HCT116 (cell line): ENCODE measurements at places on chromosomes 16 and 17.

GRCh38 chr17:61414141-61414935 is 14.7 kb downstream of the TBX2 start:
- no peak for DNase-seq

GRCh38 chr17:20314834-20315233 is 152.5 kb downstream of the LGALS9B start:
- DNase-seq = no peak

GRCh38 chr17:2282297-2282873 is 21.2 kb downstream of the SMG6 start:
- DNase-seq = peak; percentile 18

- no peak for DNase-seq
Observed at GRCh38 chr17:2089021-2089422, 34.1 kb downstream of the HIC1 start.

DNA sequence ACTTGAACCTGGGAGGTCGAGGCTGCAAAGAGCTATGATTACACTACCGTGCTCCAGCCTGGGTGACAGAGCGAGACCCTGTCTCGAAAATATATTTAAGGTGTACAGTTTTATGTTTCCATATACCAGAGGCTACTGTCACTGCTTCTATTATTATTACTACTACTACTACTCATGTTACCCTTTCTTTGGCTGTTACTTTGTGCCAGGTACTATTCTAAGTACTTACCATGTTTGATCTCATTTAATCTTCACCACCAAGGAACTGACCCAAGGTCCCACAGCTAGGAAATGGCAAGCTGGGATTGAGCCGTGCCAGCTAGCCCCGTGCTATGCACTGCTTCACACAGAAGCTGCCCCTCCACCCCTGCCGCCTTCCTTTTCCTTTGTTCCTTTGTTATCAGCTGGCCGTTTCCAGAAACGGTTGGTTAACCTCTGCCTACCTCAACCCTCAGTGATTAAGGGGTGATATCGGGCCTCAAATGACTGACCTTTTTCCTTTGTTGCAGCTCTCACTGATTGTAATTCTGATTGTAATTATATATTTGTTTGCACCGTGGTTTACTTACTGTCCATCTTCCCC is 78.4 kb downstream of the ABCC1 start:
- no peak for DNase-seq

DNA sequence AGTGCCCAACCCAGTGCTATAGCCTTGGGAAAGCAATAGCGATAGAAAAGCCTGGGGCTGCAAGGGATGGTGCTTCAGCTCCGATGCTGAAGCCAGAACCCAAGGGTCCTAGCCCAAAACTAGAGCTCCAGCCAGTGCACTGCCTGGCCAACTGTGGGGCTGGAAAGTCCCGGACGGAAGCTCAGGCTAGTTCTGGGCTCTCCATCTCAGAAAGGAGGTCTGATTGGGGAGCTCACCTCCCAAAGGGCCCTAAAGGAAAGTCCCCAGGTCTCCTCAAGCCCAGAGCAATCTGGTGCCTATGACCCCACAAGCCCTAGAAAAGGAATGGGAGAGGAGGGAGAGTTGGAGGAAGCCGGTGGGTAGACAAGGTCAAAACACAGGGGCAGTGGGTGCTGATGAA is 2.0 kb upstream of the ABCC3 start:
- DNase-seq = no peak

GRCh38 chr16:31082368-31083045 is 6.2 kb downstream of the PRSS53 start:
- DNase-seq = no peak

DNA sequence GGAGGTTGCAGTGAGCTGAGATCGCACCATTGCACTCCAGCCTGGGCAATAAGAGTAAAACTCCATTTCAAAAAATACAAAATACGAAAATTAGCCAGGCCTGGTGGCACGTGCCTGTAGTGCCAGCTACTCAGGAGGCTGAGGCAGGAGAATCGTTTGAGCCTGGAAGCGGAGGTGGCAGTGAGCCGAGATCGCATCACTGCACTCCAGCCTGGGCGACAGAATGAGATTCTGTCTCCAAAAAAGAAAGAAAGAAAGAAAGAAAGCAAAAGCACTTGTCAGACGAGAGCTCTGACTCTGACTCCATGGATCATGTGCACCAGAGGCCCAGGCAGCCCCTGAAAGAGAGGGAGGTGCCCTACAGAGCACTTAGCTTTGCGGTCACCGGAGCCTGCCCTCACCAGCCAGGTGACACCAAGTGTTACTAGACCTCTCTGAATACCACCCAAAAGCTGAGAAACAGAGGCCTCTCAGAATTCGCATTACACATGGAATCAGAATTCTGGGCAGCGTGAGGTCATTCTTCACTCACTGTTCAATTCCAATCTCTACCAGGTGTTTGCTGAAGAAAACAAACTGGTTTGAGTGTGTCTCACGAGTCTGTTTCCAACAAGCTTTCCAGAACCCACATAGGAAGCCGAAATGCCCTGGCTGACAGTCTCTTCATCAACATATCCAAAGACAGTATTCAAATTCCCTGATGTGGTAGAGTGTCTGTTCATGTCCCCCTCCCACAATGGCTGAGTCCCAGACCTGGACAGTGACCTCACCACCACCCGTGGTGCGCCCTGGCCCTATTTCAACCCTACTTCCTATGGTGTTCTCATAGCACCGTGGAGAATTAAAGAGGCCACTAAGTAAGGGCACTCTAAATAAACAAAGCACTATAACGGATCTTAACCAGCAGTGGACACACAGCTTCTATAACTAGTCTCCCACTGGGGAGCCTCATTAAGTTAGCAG is 1.5 kb downstream of the FLCN start:
- DNase-seq = no peak

GRCh38 chr16:56468800-56469199 is 17.4 kb downstream of the OGFOD1 start:
- DNase-seq = no peak

- DNase-seq = no peak
Observed at GRCh38 chr17:42405963-42406495, 17.0 kb downstream of the CAVIN1 start.

DNA sequence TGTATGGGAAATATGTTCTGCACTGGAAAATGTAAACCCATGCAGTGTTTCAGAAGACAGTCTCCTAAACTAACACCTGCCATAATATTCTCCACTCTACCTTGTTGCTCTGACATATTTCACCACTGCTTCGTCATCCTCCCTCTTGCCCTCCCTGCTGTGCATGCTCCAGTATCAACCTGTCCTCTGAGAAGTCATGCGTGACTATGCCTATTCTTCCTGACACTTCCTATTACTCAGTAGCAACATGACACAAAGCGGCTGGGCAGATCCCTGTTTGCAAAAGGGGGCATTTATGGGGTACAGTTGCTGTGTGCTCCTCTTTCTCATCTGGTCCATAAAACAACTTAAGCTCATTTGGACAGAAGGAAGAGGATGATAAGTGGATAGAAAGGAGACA is 805.6 kb upstream of the EEF2KMT start:
- no peak for DNase-seq

- DNase-seq = no peak
Observed at GRCh38 chr17:75919611-75920010, 14.9 kb upstream of the MRPL38 start.

GRCh38 chr17:57384219-57384618 is 127.9 kb downstream of the MSI2 start:
- no peak for DNase-seq
